ENCODE measurements at places on chromosomes 4 and X.

DNA sequence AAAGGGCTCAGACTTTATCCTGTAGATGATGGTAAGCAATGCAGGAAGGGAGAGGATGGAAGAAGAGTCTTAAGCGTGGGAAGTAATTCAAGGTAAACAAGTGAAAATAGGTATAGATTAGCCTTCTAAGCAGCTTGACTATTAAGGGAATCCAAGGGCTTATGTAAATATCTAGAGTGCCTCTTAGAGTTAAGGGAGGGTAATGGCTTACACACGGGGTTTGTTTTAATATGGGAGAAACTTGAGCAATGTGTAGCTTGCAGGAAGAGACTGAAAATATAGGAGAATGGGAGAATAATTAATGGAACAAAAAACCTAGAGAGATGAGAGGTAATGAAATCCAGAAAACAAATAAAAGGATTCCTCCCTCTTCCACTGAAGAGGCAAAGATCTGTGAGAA, 12.8 kb upstream of the SAP30 start:
- no peak for DNase-seq

DNA sequence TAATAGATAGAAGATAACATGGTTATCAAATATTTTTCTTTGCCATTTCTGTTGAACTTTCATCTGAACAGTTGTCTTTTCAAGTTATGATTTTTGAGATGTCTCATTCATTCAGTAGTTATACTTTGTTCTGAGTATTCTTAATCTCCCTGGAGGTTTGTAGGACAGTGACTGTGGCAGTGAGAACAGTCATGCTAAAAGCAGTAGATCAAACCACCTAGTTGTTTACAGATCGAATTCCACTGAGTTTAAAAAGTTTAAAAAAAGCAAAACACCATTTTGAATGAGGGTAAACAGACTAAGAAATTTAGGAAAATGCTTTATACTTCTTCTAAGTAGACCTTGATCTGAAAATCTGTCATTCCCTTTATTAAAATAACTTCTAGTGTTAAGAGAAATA, 107.2 kb downstream of the CEP135 start:
- DNase-seq, result no peak

GRCh38 chrX:118536687-118537461, 41.3 kb downstream of the DOCK11 start:
- DNase-seq, result no peak

DNA sequence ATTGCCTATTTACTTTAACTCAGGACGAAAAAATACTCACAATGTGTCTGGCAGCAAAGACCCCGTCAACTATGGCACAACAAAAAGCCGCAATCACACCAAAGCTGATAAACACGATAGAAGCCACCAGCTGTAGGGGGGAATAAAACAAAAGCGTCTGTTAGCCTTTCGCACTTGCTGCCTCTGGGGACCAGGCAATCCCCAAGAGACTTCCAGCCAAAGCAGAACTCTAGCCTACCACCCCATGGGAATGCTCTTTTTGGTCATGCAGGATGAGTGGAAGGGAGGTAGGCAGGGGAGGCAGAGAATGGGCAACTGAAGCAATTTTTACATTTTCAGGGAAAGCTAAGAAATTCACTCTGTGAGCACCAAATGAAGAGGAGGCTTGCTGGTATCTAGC, 20.1 kb downstream of the TMEM255A start:
- no peak for DNase-seq

All from AG08395 (cell line).